Stimulated activated CD4-positive, alpha-beta T cell treated with anti-CD3 and anti-CD28 coated beads, Interleukin-1b, Interleukin-23, amount 100 ng/mL, for 1 hour (primary cell): ENCODE measurements at places on chromosomes 1 and 21.

GRCh38 chr1:199396456-199396855 is 631.1 kb upstream of the NR5A2 start:
- no peak for DNase-seq

DNA sequence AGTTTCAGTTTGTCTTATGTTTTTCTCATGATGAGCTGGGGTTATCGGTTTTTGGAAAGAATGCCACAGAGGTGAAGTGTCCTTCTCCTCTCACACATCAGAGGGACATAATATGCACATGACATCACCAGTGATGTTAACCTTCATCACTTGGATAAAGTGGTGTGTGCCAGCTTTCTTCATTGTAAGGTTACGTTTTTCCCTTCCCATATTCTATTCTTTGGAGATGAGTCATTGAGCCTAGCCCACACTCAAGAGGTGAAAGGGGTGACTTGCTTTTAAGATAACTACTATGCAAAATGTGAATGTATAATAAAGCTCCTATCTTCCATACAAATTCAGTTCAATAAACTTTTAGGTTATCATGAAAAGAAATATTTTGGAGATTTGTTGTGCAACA is 36.7 kb upstream of the MAGI3 start:
- DNase-seq = no peak

GRCh38 chr1:98316286-98316905 is 345.1 kb upstream of the SNX7 start:
- no peak for DNase-seq

DNA sequence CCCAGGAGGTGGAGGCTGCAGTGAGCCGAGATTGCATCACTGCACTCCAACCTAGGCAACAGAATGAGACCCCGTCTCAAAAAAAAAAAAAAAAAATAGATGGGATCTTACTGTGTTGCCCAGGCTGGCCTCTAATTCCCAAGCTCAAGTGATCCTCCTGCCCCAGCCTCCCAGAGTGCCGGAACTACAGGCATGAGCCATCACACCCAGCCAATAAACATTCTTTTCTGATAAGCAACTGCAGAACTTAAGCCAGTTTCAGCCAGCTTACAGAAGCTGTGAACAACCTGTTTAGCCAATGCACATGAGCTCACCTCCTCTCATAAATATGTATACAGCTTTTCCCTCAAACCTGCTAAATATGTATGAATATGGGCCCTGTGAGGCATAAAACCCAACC is 3.1 kb upstream of the MIIP start:
- DNase-seq = no peak

DNA sequence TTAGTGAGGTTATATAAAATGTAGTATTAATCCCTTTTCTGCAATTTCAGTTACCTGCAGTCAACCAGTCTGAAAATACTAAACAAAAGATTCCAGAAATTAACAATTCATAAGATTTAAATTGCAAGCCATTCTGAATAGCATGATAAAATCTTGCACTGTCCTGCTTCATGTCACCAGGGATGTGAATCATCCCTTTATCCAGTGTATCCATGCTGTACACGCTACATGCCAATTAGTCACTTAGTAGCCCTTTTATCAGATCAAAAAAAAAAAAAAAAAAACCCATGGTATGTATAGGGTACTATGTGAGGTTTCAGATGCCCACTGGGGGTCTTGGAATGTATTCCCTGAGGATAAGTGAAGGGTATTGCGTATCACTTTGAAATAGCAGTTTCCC is 191.3 kb upstream of the HP1BP3 start:
- no peak for DNase-seq

DNA sequence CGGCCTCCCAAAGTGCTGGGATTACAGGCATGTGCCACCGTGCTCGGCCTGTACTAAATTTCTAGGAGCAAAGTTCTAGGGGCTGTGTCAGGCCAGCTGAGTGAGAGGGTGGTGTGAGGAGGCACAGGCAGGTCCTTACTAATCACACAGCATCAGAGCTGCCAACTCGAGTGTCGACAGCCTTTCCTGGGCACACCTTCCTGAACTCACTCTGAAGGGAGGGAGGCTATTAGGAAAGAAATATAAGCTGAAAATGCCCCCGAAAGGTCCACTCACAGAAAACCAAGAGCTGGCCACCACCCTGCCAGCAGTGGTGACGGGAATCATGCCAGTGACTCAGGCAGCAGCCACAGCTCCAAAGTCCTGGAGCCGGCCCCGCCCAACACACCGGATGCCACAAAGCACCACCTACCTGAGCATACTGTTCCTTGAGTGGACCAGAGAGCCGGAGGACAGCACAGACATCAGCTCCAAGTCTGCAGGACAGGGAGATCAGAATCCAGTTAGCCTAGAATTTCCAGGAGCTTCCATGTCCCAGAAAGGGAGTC is 4.5 kb downstream of the PMVK start:
- DNase-seq = no peak

- DNase-seq = no peak
Measured at GRCh38 chr1:10900251-10900651, 103.8 kb upstream of the CASZ1 start.

DNA sequence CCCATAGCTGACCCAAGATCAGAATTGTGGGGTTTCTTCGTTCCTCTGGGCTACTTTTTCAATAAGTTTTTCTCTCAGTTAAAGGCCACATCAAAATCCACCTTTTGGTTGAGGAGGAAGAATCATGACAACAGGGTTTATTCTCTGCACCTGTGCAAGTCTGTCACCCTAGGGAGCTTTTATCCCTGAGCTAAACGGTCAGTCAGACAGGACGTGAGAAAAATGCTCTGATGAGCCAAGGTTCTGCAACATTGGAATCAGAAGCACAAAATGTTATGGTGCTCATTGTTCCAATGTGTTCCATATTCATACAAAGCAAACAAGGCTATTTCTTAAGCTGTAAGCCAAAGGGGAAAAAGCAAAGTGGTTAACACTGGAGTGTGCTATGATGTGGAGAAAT is 7.4 kb upstream of the ERICH3 start:
- DNase-seq = no peak

- DNase-seq = no peak
Measured at GRCh38 chr1:154730259-154730658, 122.3 kb upstream of the ADAR start.

DNA sequence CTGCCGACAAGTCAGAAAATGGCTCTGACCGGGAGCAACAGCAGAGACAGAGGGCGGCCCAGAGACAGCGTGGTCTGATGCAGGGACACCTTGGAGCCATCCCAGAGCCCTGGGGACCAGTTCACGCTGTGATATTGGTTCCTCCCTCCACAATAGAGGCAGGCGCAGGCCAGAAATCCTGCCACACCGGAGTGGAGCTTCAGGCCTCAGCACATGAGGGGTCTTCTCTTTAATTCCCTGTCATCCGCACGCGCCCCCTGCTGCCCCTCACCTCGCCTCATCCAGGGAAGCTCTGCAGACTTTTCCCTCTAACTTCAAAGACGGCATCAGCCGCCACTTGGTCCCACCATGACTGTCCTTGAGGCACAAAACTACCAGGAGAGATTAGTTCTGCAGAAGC is 75.5 kb upstream of the ANGPTL1 start:
- DNase-seq = no peak

GRCh38 chr1:49229555-49229954 is 452.9 kb upstream of the BEND5 start:
- no peak for DNase-seq

GRCh38 chr1:207991583-207992026 is 80.7 kb upstream of the CD34 start:
- no peak for DNase-seq
